ENCODE measurements at places on chromosomes 5 and 9.

DNA sequence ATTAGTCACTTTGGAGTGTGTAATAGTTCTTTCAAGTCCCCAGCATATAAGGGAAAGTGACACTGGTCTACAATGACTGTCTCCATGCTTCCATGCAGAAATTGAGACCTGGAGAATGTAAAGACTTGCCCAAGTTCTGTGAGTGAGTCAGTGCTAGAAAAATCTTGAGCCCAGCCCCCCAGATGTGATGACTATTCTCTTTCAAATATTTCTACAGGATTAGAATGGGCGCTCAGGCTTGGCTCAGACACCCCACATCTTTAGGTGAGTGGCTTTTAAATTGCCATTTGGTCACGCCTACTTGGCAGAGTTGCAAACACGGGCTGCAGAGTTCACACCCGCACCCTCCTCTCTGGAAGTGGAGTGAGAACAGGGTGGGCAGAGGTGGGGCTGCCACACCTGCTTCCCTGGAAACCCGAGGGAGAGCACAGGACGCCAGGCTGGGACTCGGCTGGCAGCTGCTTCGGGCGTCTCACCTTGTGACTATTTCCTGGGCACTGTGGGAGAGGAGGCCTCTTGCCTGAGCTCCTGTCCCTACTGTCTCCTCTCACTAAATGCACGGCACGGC is 37.6 kb downstream of the ROPN1L start:
- DNase-seq: no peak

DNA sequence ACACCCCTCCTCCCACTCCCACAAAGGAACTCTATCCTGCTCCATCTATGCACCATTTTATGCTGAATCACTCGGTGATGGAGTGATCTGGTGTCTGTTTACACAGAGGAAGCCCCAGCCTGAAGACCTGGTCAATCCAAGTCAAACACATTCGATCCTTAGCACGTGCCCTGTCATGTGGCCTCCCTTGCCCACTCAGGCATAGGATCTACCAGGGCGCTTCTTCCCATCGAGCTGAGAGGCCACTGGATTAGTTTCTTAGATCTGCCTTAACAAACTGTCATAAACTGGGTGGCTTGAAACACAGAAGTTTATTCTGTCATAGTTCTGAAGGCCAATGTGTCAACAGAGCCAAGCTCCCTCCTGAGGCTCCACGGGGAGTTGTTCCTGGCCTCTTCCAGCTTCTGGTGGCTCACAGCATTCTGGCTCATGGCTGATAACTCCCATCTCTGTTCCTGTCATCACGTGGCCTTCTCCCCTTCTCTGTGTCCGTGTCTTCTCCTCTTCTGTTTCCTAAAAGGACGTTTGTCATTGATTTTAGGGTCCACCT is 34.2 kb downstream of the FOXI1 start:
- no peak for DNase-seq

- no peak for DNase-seq
Observed at GRCh38 chr5:170523830-170524229, 20.0 kb downstream of the KCNIP1 start.

GRCh38 chr9:33939924-33940874 is 108.5 kb downstream of the UBAP2 start:
- DNase-seq: no peak

DNA sequence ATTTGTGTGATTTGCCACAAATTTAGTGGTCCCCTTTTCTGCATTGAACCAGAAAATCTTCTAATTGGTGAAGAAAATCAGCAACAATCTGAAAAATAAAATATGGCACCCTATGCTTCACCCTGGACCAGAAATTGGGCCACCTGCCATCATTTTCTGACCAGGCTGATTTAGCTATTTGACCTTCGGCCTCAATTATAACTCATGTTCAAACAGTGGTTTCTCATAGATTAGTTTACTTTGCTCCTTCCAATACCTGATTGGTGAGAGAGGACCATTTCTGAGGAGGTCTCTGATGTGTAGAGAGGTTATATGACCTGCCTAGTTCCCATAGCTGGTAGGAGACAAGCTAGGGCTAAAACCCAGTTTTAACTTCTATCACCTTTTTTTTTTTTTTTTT is 59.0 kb downstream of the PTTG1 start:
- no peak for DNase-seq
